ENCODE measurements at places on chromosomes 2 and 18.

DNA sequence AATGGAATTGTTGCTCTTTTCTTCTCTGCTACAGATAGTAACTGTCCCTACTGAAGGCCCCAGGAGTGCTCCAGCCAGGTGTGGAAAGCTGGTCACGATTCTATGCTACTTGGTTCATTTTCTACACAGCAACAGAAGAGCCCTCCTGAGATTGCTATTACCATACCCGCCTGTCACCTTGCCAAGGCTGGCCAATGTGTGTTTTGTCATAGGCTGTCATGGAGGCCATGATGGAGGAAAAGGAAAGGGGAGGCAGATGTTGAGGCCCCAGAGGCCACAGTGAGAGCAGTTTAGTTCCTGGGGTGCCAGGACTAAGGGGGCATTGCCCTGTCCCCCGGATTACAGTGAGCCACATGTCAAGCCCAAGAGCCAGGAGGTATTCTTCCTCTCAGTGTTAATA is 952 bp downstream of the ELMOD3 start:
- no peak for DNase-seq

DNA sequence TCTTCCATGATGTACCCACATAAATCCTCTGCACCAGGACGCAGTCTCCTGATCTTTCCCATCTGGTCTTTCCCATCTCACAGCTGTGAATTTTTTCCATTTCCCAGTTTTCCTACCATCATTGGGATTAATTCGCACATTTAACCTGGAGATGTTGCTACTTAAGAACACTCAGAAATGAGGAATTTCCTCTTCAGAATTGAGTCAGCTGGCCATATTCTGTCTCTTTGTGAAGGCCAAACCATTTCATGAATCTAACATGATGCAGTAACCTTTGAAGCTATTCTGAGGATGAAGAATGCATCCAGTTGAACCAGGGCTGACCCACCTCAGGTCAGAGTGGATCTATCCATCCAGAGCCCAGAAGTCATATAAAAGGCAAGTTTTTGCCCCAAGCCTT is 326.8 kb downstream of the SETBP1 start:
- no peak for DNase-seq

DNA sequence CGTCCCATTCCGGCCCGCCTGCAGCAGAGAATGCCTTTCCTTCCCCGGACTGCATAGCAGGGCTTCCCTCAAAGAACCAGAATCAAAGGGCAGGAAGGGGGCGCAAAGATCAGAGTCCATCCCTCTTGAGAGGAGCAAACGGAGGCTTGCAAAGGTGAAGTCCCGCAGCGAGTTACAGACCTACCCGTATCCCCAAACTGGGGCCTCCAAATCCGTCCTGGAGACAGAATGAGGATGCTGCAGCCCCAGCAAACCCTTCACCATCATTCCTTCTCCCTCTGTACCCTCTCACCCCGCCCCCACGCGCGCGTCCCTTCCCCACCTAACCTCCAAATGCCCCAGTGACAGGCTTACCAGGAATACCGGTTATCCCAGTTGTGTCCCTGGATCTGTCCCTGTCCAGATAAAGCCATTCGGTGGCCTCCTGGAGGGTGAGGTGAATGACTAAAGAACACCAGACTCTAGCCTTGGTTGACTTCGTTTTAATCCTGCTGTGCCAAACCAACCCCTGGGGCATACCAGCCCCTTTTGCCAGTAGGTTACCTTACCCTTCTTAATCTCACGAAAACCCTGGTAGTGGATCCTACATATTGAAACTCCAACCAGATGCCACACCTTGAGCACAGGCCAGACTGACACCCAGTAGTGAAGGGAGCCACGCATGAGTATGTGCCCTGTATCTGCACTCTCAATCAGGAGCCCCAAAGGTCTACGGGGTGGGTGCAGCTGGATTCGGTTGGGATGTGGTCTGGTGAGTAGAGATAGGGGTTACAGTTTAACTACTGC is 961 bp upstream of the SLC40A1 start:
- no peak for DNase-seq

- no peak for DNase-seq
Measured at GRCh38 chr2:152537081-152537651, 180.1 kb downstream of the PRPF40A start.

DNA sequence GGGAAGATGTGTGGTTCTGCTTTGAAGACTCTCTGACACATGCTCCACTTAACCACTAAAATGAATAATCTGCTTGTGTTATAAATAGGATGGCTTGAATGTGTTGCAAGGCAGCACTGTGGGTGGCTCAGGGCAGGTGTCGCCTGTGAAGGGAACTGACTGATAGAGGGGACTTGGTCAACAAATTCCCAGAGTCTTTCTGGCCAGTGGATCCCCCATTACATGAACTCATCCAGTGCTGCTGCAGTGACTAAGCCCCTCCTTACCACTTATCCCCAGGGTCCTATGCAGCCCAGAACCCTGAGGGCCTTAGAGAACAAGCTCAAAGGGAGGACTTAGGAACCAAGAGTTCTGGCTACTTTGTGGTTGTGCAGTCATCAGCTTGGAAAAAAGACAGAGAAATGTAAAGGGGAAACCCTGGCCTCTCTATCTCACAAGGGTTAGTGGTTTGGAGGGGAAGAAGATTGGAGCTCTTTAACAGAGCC is 226.2 kb upstream of the TNP1 start:
- no peak for DNase-seq

GRCh38 chr18:3172097-3172496 is 47.7 kb downstream of the MYOM1 start:
- no peak for DNase-seq

DNA sequence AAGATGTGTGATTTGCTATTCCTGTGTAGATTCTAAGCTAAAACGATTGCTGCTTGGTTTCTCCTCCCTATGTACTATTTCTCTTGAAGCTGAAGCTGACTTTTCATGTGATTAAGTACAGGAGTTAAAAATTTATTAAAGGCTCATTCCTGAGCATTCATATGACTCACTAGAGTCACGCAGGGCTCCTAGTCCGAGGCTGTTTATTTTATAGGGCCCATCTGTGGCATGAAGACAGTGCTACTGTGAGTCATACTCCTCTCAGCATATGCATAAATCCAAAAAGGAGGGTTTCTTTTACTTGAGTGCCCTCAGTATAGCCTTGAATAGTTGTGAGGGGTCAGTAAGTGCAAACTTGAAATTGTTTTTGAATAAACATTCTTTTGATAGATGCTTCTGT is 378.8 kb downstream of the PTPRM start:
- DNase-seq: no peak

DNA sequence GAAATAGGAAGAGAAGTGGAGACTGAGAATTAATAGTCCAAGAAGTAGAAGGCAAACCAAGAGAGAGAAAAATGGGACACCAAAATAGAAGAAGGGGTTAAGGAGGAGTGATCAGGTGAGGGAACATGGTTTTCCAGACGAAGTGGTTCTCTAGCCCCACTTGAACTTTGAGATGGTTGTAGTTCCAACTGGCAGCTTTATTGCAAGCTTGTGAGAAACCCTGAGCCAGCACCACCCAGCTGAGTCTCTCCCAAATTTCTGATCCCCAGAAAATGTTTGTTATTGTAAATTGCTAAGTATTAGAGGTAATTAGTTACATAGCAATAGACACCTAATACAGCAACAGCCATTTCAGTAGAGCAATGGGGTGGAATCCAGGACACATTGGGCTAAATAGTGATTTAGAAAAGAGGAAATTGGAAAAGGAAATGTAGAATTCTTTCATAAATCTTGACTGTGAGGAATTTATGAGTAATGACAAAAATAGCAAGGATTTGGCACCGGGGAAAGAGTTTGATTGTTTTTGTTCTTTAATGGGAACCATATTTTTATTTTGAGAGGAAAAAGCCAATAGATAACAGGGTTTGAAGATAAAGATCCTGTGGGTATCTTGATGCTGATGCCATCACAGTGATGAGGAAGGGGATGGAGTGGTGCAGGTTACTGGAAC is 62.1 kb upstream of the XDH start:
- no peak for DNase-seq

DNA sequence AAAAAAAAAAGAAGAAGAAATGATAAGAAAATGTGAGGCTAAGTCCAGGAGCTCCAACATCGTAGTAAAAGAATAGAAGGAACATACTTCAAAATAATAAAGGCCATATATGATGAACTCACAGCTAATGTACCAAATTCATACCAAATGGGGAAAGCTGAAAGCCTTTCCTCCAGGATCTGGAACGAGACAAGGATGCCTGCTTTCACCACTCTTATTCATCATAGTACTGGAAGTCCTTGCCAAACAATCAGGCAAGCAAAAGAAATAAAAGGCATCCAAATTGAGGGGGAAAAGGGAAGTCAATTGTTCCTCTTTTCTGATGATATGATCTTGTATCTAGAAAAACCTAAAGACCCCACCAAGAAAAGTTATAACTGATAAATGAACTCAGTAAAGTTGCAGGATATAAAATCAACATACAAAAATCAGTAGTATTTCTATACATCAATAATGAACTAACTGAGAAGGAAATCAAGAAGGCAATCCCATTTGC is 170.6 kb downstream of the METTL4 start:
- DNase-seq: no peak

DNA sequence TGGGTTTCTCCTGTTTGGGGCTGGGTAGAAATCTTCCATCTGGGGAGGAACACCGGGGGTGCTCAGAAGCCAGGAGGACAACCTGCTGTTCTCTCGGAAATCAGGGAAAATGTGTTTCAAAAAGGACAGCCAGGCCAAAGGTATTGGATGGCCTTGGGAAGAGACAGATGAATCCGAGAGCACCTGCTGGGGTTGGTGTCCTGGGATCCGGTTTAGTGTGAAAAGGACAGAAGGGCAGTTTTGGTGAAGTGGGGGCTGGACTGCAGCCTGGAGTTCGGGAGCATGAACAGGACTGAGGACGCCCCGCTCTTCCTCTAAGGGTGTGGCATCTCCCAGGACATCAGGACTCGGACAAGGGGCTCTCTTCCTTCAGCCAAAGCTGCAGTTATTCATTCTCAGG is 24.9 kb upstream of the SNTG2 start:
- DNase-seq: no peak

GRCh38 chr2:85401844-85402243 is 8.3 kb downstream of the CAPG start:
- DNase-seq: no peak

GRCh38 chr18:50697509-50697908 is 122.3 kb downstream of the MRO start:
- DNase-seq: no peak
